Tibial artery (tissue), 4 donors: ENCODE measurements at places on chromosomes 3 and 15.
A peak's percentile ranks its signal among the peaks of the same experiment; 100 is the strongest.

DNA sequence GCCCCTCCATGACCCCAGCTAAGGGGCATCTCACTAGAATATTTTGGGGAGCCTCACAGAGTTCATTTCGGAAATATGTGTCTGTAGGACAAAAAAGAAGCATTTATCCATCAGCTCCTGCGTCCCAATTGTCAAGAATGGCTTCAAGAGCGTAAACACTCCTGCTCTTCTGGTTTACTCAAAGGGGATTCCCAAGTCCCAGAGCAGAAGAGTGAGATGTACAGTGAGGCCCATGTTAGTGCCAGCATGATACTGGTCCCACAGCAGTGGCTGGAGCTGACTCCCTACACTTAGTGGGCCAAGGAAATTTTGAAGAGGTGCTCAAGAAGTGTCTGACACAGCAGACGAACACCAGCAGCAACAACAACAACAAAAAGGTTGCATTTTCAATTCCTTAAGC, 34.9 kb upstream of the ARL8B start:
- DNase-seq: no peak

GRCh38 chr15:77537006-77537405, 95.7 kb downstream of the LINGO1 start:
- DNase-seq: peak; percentile 31

GRCh38 chr3:148943506-148944205, 47.7 kb upstream of the GYG1 start:
- DNase-seq: no peak

DNA sequence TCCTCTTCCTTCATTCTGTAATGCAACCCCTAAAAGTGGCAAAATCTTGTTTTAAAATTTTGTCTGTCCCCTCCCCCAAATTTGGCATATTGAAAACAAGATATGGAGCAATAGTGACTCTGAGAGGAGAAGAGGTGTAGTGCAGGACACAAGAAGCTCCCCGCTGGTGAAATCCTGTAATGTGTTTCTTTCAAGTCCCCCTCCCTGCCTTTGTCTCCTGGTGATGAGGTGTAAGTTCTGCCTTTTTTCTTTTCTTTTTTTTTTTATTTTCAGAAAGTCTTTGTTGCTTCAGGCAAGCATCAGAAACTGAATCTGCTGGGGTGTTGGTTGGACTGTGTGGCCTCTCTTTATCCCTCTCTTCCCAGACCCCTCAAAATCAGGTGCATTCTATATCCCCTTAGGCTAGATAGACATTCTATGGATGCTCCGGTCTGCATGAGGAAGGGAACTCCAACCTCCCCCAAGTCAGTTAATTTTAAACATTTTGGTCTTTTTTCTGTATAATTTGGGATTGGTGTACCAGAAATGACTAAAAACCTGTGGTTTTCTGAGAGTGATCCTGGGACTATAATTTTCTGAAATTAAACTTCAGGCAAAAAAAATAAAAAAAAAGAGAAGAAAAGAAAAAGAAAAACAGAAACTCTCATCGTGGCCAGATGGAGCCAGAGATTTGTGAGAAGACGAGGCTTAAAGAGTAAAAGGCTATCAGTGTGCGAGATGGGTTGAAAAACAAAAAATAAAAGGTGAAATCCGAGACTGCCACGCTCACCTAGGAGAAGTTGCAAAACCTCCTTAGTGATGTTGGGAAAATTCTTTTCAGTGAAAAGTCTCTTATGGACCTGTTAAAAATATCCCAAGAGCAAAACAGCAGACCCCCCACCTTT, 21.4 kb downstream of the ACKR2 start:
- DNase-seq: no peak

- no peak for DNase-seq
Measured at GRCh38 chr15:100537331-100537730, 8.6 kb upstream of the CERS3 start.
